ENCODE measurements at places on chromosomes 7 and 10.

- DNase-seq = no peak
These were observed 279.9 kb downstream of the NEBL start for GRCh38 chr10:20616918-20617810.

GRCh38 chr7:305410-306151, 15.6 kb downstream of the FOXL3 start:
- no peak for DNase-seq

GRCh38 chr7:39550411-39550810, 15.8 kb upstream of the YAE1 start:
- DNase-seq = no peak

- no peak for DNase-seq
These were observed 196.3 kb upstream of the KLF6 start for GRCh38 chr10:3981300-3981699.

GRCh38 chr10:123250640-123251039, 96.4 kb downstream of the BUB3 start:
- no peak for DNase-seq

Measured in T-helper 1 cell (primary cell).